ENCODE measurements at places on chromosomes 4 and X.

- DNase-seq: no peak
Observed at GRCh38 chr4:147309434-147309833, 171.5 kb upstream of the EDNRA start.

- no peak for DNase-seq
Observed at GRCh38 chr4:22897520-22898108, 204.9 kb downstream of the GBA3 start.

GRCh38 chr4:159562366-159562765 lies 459.5 kb downstream of the RAPGEF2 start:
- no peak for DNase-seq

- DNase-seq: no peak
Observed at GRCh38 chrX:65300104-65300809, 234.3 kb downstream of the LAS1L start.

DNA sequence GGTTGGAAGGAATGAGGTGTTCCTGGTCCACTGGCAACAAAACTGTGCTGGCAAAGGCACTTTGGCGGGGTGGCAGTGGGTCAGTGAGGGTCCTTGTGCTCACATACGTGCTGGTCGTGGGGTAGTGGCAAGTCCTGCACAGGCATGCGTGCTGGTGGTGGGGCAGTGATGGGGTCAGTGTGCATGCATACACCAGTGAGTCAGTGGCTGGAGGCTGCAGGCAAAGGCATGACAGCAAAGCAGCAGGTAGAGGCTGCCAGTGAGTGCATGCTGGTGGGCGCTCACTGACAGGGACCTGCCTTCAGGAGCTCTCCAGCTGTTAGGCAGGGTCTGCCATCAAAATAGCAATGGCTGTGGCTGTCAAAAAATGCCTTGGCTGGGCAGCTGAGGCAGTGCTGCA lies 42.1 kb downstream of the TMPRSS11E start:
- no peak for DNase-seq

DNA sequence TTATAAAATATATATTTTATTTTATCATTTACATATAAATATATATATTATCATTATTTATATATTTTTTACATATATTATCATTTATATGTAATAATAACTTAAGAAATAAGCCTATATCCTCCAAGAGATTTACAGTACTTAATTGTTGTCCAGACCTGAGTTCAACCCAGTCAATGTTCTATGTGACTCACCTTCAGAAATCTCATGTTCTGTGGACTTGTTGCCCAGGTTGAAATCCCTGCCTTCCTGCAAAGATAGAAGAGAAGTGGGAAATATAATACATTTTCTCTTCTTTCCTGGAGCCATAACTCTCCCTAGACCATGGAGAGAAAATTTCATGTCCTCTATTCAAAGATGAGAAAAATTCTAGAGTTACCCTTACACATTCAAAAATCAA lies 247.3 kb downstream of the PARM1 start:
- no peak for DNase-seq

GRCh38 chr4:56958111-56958517 lies 19.3 kb downstream of the NOA1 start:
- peak; percentile 95 for DNase-seq

GRCh38 chr4:147727476-147728028 lies 4.3 kb upstream of the ARHGAP10 start:
- no peak for DNase-seq

- no peak for DNase-seq
Observed at GRCh38 chr4:531721-532565, 32.9 kb downstream of the PIGG start.

GRCh38 chrX:25872786-25873185 lies 265.4 kb upstream of the MAGEB18 start:
- DNase-seq: no peak

DNA sequence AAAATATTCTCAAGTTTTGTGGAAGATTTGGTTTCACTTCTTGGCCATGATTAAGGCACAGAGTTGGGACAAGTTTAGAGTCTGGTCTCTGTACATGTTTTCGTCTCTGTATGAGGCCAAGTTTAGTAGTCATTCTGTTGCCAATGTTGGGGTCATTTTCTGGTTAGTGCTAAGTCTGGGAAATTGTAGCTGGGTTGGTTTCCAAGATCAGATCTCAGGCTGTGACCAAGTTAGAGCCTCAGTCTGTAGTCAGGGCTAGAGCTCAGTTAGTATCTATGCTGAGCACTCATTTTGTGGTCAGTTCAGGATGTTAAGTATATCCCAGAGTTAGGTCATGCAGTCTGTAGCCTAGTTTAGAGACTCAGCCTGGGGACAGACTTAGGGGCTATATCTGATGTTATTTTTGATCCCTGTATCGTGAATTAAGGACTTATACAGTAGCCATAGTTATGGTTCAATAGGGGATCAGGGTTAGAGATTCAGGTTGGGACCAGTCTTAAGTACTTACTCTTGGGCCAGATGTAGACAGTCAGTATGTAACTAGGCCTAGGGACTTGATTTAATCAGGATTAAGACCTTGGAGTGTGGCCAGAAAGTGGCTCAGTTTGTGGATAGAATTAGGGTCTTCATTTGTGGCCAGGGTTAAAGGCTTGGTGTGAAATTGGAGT lies 6.6 kb upstream of the ENOX2 start:
- DNase-seq: no peak

DNA sequence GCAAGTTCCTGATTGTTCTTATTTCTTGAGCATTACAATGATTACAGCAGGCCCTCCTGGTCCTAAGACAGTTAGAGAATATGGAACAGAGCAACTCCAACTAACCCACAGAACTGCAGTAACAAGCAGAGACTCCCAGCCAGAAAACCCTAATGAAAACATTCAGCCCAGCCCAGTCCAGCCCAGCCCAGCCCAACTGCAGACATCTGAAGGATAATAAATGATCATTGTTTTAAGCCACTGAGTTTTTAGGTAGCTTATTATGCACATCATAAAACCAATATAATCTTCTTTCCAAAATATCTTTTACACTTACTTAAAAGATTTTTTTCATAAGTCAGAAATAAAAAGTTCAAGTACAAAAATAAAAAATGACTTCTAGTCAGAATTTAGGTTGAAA lies 51.3 kb downstream of the SPOCK3 start:
- no peak for DNase-seq

DNA sequence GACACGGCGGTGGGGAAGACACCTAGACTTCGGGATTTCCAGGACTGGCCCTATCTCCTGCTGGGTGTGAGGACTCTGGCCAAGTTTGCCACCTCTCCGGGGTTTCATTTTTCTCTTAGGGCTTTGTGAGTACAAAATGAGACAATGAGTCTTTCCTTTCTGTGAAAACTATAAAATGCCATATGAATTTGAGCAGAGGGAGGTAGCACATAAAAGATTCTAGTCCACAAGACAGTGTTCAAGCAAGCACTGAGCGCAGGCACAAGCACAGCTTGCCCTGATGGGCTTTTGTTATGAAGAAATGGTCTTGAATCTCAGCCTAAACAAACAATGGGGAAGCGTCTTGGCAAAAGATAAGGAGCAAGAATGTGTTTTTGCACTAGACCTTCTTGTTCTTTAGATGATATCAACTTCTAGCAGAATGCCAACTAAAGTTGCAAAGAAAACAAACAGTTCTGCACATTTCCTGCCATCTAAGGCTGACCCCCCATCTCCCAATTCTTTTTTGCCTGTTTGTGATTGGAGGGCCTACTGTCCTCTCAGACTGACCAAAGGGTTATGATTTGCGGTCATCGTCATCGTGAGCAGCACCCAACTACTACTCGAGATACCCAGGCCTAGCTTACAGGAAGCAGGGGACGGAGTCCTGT lies 73.0 kb upstream of the ZNF518B start:
- DNase-seq: no peak

- no peak for DNase-seq
Observed at GRCh38 chrX:44914532-44915198, 41.7 kb downstream of the KDM6A start.

GRCh38 chr4:152729466-152729865 lies 49.7 kb upstream of the TMEM154 start:
- DNase-seq: peak; percentile 42

GRCh38 chrX:100895365-100896075 lies 21.4 kb upstream of the NOX1 start:
- peak; percentile 5 for DNase-seq

- DNase-seq: no peak
Observed at GRCh38 chr4:94961420-94961819, 203.7 kb downstream of the BMPR1B start.

DNA sequence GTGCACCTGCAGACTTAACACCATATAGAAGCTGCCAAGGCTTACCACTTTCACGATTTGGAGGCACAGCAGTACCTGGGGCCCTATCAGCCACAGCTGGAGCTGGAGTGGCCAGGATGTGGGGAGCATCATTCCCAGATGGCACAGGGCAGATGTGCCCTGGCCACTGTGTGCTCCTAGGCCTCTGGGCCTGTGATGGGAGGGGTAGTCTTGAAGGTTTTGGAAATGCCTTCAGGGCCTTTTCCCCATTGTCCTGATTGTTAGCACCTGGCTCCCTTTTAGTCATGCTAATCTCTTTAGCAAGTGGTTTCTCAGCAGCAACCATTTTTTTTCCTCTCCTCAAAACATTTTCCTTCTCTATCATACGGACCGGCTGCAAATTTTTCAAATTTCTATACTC lies 490.2 kb downstream of the RAB28 start:
- no peak for DNase-seq

DNA sequence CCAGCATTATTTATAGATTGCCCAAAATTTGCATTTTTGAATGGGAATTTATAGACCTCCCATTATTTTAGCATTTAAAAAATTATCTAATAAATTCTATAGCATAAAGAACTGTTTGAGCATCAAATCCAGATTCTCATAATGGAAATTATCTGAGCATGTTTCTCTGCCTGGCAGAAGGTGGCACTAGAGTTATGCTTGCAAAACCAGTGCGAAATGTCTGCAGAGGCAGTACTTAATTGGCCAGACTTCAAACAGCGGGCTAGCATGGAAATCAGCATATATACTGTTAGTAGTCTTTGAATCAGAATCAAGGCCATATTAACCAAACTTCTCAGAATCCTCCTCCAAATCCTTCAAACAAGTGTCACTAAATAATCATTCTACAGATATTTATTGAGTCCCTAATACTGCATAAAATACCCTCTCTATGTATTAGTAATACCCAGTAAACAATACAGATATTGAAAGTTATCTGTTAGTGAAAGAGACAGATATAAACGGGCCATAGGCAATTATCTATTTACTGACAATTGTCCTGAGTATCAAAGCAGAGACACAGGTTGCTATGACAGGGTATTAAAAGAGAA lies 78.7 kb upstream of the DCLK2 start:
- DNase-seq: peak; percentile 58

- peak; percentile 13 for DNase-seq
Observed at GRCh38 chrX:108439426-108439942, at the start of gene COL4A5. Gene COL4A5, plus strand, starts transcription at chrX:108439838. Its CDS starts 288 bp downstream, at chrX:108440126.

Data from GM04504 (cell line).